ENCODE measurements at places on chromosomes 2 and 18.

DNA sequence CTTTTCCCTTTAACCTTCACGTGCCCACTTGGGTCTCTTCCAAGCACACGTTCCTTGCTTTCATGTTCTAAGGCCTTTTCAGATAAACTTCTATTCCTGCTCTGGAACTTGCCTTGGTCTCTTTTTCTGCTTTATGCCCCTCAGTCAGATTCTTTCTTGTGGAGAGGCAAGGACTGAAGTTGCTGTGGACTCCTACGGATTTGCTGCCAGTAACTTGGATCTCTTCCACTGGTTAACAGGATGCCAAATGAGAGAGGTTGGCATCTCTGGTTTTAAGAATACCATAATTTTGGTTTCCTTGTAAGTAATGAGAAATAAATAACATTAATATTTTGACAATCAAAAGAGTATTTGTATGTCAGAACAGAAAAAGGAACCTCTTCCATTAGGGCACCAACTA lies 33.0 kb downstream of the COMMD1 start:
- DNase-seq, result no peak

DNA sequence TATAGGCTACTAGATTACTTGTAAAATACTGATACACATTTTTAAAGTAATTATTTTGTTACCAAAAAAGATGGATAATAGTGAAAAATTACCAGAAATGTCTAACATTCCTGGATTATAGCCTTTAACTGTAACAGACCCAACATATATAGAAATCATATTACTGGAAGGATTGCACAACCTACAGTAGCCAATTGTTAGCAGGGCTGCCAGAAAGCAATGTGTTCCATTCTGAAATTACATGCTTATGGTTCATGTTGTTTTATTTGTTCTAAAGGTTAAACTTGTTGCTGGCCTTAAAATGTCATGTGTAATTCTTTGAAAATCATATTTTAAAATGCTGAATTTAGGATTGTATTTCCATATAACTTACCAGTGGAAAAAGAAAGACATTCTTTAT lies 793.6 kb upstream of the ACVR2A start:
- no peak for DNase-seq

DNA sequence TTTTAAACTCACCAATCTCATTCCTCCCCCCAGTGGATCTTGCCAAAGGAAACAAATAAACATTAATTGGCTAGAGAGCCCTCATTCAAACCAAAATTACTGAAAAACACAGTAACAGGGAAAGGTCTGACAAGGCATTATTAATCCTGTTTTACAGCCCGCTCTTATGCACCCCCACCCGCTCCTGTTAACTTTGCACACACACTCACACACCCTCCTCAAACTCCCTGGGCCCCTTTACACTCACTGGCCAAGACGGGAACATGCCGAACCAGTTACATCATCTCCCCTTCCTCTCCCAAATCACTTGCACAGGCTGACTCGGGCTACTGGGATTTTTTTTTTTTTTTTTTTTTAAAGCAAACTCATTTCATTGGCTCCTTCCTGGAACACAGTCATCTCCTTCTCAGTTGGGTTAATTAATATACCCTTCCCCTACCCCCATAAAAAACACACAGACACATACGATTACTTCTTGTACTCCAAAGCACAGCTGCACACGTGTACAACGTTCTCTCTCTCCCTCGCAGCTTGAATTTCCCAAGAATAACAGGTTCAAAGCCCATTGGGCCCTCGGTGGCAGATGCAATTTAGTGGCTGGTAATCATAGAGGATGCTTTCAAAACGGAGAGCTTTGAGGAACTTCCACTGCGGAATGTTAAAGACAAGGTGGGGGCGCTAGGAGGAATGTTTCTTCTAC lies 31.8 kb downstream of the KLF7 start:
- DNase-seq, result no peak

DNA sequence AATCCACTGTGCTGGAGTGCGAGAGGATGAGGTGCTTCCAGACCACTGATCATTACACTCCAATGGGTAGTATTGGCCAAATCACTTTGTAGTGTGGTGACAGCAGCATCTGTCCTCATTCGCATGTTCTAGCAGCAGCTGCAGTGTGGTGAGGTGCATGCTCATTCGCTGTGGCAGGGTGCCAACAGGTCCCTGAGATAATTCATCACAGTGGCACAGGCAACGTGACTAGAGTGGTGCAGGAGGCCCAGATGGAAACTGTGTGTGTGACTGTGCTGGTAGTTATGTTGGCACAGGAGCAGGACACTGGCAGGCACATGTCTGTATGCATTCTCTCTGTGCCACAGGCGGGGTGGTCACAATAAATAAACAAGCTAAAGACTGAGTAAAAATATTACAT lies 329.5 kb upstream of the SYT4 start:
- DNase-seq, result no peak

DNA sequence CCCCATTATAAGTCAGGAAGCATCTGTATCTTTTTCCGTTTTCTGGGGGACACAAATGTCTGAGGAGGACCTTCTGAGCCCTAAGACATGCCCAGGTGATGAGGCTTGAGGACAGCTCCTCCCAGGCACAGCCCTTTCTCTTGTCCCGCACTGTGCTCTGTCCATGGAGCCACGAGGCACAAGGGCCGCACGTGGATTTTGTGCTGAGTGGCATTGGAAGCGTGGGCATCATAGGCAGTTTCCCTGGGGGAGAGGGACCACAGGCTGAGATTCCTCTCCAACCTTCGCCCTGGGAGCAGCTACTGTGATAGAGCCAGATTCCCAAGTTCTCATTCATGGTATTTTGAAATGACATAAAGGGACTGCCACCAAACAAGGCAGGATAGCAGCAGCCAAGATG lies 139.9 kb downstream of the SH3RF3 start:
- no peak for DNase-seq

DNA sequence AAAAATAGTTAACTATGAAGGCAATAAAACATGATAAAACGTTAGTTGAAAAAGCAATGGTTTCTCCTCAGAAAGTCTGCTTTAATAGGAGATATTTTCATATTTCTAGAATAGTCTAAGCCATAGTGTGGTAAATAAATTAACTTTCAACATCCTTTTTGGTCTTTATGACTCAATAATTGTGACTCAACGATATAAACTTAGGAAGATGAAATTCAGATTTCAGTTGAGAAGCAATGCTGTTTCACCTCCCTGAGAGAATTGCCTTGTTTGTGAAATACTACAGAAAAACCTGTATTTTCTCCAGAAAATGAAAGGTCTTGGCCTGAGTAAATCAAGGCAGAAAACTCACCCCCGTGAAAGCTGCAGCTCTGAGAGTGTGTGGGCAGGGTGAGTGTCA lies 166.9 kb downstream of the ETAA1 start:
- DNase-seq, result no peak

GRCh38 chr2:219386532-219387280 lies 1.0 kb downstream of the DNPEP start:
- DNase-seq, result no peak

DNA sequence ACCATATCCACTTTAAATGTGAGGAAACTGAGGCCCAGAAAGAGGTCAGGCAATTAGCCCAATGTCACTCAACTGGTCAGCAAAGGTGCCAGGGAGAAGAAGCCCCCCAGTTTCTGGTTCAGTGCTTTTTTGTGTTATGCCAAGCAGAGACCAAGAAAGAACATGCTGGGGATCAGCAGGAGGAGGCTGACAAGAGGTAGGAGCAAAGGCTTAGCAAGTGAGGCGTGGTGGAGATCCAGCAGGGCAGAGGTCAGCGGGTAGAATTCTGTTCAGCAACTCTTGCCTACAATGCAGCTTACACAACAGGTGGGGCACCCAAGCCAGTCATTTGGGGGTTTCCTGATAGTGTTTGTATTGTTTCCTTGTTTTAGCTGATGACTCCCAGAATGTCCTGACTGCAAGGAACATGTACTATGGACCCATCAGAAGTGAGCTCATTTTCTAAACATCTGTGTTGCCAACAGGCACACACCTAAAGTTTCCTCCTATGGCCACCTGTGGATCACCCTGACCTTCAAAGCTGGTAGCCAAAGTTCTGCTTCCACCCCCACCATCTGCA lies 28.2 kb downstream of the LPIN2 start:
- DNase-seq, result no peak
